ENCODE measurements at places on chromosomes 6 and 20.

- no peak for DNase-seq
Observed at GRCh38 chr20:12294678-12295077, 377.0 kb downstream of the BTBD3 start.

- no peak for DNase-seq
Observed at GRCh38 chr6:141056945-141057625, 1075.6 kb upstream of the GJE1 start.

DNA sequence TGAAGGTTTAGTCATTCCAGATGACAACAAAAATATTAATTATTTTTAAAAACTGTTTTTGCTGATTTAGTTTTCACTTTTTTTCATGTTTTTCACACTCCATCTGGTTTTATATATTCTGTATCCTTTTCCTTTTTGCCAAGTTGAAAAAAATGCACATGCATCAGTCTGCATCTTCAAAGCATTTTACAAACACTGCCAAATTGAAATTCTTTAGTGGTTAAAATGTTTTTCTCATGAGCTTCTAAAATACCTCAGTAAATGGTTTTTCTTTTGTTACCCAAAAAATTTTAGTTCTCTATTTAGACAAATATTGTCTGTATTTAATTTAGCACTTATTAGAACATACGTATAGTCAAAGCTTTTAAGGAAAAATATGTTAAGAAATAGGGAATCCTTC is 386.9 kb upstream of the HSF2 start:
- no peak for DNase-seq

GRCh38 chr6:157144859-157145568 is 178.3 kb downstream of the TMEM242 start:
- no peak for DNase-seq

- DNase-seq: no peak
Observed at GRCh38 chr6:161924516-161925116, 650.8 kb upstream of the AGPAT4 start.

DNA sequence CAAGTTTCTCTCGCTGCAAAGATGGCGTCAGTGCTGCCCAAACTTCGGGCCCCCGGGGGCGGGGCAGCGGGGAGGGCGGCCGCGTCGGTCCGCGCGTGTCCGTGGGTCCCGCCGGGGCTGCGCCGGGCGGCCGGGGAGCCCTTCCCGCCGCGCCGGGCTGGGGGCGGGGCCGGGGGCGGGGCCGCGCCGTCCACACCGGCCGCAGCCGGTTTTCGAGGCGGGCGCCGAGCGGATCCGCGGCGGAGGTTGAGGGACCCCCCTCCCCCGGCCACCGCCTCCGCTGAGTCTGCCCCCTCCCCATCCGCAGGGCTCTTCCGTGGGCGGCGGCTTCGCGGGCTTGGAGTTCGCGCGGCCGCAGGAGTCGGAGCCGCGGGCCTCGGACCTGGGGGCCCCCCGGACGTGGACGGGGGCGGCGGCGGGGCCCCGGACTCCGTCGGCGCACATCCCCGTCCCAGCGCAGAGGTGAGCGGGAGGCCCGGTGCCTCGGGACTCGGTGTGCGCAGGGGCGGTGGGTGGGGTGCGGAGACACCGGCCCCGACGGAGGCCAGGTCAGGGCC is 572 bp downstream of the SLC2A4RG start:
- DNase-seq: peak; percentile 70

- DNase-seq: no peak
Observed at GRCh38 chr6:93213028-93213427, 206.3 kb downstream of the EPHA7 start.

DNA sequence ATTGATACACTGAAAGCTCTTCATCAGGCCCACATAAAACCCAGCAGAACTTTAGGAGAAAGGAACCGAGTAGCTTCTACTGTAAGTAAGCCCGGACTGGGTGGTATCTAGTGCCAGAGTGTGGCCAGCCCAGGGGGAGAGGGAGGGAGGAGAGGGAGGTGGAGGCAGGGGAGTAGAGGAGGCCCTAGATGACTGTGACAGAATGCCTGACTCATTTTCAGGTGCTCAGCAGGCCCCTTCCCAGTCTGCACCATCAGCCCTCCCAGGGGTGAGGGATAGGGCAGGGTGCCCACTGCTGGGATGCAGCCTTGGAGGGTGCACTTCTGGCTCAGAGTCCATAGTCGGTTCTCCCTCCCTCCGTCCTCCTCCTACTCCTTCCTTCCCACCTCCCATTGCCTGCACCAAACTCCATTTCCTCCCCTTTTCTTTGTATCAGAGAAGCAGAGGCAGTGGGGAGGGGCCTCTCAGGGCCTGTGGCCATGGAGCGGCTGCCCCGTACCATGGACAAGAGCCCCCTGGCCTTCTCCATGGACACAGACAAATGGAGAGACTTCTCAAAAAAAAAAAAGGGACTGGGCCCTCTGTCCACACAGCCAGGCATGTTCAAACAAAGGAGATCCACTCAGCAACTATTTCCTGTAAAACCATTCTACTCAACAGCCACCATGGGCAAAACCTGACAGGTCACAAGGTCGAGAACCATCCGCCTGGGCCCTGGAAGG is 184.9 kb upstream of the SNX9 start:
- no peak for DNase-seq

DNA sequence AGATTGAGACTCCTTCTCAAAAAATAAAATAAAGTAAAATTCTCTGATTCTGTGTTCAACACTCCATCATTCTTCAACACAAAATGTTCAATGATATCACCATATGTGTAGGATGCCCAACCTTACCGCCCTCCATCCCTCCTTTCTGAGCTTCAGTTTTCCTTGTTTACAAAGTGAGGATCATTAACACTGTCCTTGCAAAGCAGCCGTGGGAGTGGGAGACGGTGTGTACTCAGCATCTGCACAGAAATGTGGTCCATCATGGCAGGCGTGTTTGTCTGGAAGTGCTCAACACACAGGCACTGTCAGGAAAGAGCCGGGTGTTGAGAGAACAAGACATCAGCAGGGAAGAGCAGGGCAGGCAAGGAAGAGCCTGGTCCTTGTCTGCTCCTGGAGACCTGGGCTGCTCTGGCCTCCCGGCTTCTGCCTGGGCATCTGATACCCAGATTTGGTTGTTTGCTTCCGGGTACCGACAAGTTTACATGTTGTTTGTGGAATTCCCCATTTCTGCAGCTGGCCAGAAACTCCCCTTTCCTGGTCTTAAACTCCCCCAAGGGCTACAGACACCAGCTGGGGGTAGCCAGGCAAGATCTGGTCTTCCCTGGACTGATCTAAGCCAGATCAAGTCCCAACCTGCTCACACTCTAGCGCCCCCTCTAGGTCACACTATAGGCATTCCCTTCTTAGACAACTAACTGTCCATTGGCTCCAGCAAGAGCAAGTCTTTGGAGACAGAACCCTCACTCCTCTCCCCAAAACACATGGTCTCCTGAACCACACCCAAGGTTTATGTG is 26.7 kb upstream of the TTPAL start:
- DNase-seq: no peak

DNA sequence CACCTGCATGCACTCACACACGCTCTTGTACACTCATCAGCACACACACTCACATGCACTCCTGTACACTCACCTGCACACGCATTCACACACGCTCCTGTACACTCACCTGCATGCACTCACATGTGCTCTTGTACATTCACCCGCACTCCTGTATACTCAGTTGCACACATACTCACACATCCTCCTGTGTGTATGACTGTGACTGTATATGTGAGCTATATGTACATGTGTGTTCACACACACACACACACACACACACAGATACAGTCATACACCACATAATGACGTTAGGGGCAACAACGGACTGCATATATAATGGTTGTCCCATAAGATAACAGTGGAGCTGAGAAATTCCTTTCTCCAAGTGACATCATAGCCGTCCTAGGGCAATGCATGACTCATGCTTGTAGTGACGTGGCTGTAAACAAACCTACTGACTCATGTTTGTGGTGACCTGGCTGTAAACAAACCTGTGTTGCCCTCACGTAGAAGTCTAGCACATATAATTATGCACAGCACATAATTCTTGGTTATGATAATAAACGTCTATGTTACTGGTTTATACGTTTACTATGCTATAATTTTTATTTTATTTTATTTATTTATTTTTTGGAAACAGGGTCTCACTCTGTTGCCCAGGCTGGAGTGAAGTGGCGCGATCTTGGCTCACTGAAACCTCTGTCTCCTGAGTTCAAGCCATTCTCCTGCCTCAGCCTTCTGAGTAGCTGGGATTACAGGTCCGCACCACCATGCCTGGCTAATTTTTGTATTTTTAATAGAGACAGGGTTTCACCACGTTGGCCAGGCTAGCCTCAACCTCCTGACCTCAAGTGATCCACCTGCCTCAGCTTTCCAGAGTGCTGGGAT is 22.8 kb upstream of the TAF4 start:
- no peak for DNase-seq

- no peak for DNase-seq
Observed at GRCh38 chr6:86154852-86155251, 512.2 kb upstream of the SYNCRIP start.

DNA sequence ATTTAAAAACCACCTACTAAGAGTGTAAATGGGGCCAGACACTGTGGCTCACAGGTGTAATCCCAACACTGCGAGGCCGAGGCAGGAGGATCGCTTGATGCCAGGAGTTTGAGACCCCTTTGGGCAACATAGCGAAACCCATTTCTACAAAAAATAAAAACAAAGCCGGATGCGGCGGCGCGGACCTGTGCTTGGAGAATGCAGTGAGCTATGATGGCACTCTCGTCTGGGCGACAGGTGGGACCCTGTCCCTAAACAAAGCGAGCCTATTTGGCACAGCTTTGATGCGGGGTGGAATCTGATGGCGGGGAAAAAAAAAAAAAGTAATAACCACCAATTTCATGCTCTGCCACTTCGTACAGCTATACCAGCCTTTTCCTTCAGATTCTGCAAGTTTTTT is 1.1 kb downstream of the TCP1 start:
- no peak for DNase-seq

DNA sequence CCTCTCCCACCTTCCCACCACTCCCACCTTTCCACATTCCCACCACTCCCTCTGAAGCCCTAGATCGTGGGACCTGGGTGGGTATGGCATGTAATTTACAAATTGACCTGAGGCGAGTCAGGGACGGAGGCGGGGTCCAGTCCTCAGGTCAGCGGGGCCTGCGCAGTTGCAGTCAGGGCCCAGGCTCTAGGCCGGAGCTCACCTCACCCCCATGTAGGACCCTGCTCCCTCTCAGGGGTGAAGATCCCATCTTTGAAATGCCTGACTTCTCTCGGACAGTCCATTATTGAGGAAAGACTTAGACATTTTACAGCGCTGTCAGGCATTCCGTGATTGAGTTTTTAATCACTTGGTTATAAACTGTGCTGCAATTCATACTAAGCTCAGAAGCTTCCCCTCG is 10.5 kb downstream of the THBS2 start:
- no peak for DNase-seq

DNA sequence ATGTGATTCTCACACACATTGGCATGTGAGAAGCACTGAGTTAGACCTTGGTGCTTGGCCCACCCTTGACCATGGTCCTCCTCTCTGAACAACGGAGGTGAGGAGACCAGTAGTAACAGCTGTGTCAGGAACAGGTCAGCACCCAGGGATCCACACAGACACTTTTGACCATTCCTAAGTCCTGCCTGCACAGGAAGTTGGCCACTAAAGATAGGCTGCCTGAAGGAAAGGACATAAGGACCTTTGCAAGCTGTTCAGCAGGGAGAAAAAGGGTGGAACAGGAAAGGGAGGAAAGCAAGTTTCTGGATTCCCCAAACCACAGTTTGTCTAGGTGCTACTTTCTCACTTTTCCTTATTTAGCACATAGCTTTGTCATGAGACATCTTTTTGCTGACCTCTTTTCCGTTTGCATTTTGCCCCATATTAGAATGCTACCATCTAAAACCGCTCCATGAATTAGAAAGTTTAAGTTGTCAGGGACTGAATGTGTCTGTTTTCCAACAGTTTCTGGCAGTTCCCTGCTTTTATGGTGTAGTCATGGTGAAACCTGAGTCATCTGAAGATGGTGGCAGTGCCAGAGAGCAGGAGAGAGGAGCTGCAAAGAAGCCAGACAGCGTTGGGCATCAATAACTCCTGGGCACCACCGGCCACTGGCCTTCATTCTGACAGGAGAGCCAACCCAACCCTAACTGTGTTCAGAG is 1.1 kb upstream of the CD109 start:
- DNase-seq: no peak

- peak; percentile 26 for DNase-seq
Observed at GRCh38 chr6:44858998-44859397, 469.1 kb upstream of the RUNX2 start.

DNA sequence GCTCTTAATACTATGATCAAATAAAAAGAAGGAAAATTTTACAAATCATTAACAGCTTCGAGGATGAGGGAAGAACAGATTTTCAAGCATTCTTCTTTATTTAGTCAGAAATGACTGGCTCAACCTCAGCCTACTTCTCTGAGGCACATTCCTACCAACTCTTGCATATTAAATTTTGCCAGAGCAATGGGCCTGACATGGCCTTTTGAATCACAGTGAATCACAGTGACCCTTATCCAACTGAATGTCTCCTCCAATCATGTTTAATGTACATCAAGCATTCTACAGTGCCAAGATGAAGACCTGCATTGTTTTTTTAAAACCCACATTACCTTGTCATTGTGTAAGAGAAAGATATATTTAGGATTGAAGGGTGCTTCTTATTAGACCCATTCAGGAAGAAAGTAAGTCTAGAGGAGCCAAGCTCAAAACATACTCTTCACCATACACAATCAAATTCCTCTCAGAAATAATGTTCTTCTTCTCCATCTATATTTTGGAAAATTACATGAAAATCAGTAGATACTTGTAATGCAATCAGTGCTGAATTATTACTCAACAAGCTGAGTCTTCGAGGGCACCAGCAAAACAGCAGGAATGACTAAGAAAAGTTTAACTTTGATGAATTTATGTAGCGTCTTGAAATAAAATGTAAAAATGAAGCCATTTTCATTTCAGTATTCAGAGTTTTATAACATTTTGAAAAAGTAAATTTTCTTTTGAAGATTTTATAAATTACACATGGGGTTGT is 44.1 kb upstream of the MOXD1 start:
- no peak for DNase-seq

GRCh38 chr6:21909321-21909720 is 315.8 kb downstream of the SOX4 start:
- DNase-seq: no peak

DNA sequence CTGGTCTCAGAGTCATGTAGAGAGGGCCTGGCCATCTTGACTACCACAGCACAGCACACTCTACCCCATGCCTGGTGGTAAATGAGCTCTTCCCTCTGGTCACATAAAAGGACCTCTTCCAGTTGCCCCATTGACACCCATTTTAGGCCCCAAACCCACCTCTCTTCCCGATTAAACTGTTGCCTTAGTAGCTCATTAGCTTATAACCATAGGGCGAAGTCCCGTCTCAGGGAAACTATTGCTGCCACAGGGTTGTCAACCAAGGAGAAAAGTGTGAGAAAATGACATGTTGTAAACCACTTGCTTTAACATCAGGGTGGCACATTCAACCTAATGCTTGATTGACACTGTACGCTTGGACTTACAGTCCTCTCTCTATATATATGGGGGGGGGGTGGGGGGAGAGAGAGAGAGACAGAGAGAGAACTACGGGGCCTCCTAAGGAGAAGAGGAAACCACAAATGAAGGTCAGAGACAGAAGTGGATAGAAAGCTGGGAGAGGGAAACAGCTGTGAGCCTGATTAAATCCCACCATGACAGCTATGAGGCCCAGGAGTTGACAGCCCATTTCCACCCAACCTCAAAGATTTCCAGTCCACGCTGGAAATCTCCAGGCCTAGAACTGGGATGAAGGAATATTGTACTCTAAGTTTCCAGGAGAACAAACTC is 14.9 kb upstream of the BTN1A1 start:
- no peak for DNase-seq

- DNase-seq: no peak
Observed at GRCh38 chr6:145247692-145248419, 487.5 kb downstream of the EPM2A start.

GRCh38 chr6:127949251-127949650 is 48.4 kb upstream of the THEMIS start:
- no peak for DNase-seq
